ENCODE measurements at places on chromosomes 3 and 15.
A peak's percentile ranks its signal among the peaks of the same experiment; 100 is the strongest.

GRCh38 chr15:36053746-36054145, 507.8 kb upstream of the DPH6 start:
- DNase-seq: no peak

- DNase-seq: peak; percentile 76
Measured at GRCh38 chr3:58471025-58471887, 20.6 kb upstream of the KCTD6 start.

DNA sequence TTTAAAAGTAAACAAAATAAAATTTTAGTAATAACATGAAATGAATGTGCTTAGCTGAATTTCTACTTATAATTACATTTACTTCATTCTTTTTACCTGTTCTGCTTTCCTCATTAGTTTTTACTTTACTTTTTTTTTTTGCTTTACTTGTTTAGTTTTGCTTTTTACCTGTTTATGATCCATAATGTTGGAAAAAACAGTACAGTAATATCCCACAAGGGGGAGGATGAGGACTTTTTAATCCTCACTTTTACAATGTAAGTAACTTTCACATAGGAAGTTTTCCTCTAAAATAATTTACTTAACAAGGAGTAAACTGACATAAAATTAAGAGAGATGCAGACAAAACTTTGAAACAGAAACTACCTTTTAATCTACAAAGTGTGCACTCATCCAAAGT, 268.7 kb downstream of the TBC1D5 start:
- no peak for DNase-seq

GRCh38 chr3:46100812-46101211, 73.5 kb upstream of the XCR1 start:
- DNase-seq: no peak

DNA sequence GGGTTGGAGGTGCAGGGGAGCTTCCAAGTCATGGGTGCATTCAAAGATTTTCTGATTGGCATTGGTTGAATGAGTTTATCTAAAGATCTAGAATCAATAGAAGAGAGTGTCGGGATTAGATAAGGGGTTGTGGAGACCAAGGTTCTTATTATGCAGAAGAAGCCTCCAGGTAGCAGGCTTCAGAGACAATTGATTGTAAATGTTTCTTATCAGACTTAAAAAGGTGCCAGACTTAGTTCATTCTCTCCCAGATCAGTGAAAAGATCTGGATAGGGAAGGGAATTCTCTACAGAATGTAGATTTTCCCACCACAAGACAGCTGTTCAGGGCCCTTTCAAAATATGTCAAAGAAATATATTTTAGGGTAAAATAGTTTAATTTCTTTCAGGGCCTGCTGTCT, 129.5 kb downstream of the LIPC start:
- no peak for DNase-seq

DNA sequence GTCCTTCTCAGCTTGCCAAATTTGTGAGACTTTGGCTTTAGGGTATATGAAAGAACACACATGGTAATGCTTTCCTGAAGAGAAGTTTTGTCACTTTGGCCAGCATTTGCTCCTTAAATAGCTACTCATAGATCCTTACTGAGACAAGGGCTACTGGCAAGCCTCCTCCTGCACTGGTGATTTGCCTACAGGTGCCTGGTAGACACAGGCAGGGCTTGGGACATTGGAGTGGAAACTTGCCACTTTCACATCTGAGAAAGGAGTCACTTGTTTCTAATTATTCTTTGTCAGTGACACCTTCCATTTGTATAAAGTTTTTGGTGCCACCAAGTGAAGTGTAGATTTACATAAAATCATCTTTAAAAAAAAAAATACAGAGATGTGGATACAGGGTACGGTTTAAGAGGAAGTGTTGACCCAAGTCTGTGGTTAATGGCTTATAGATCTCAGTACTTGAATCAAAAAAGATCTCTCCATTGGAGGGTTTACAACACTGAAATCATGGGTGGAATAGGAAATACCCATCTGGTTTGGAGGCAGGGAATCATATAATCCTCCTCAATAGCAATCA, 132.8 kb upstream of the GADL1 start:
- DNase-seq: no peak

All from NCI-H82 (cell line).